ENCODE measurements at places on chromosomes 11 and 22.

GRCh38 chr22:50417411-50418210 lies 57.2 kb downstream of the SBF1 start:
- DNase-seq = no peak

DNA sequence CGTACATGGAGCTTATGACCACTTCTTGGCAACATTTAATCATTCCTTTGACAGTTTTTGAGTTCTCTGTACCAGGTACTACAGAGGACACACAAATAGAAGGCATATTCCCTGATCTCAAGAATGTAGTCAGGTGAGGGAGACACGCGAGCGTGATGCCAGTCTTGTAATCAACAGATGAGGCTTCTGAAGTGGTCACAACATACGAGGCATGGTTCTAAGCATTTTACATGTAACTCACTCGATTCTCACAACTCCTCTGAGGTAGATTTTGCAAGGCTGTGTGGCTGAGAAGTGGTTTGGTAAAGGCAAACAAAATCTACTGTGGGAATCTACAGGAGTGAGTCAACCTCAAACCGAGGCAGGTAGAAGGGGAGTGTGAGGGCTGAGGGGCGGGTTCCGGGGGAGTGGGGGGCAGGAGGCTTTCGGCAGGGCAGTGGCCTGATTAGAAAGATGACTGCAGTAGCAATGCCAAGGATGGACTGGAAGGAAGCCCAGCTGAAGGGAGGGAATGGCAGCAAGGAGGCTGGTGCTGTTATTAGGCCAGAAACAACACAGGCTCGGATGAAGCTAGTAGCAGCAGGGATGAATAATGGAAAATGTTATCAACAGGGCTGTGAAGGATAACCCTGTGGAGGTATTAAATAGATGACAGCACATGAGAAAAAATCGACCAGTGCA lies 63.8 kb downstream of the ST14 start:
- no peak for DNase-seq

GRCh38 chr22:27220339-27220738 lies 563.0 kb downstream of the MIAT start:
- DNase-seq = no peak

DNA sequence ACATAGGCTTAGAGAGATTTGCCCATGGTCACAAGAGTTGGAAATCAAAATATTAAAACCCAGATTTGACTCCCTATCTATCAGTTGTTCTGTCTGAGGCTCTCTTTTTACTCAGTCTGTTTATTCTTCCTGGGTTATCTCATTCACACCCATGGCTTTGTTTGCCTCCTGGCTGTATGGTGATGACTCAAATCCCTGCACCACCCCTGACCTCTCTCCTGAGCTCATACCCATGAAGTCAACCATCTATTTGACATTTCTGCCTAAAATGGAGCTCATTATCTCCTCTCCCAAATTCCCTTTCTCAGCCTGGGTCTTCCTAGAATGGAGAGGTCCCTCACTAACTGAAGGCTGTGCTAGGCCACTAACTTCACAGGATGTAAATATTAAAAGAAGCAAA lies 27.8 kb upstream of the CCDC134 start:
- DNase-seq = no peak

DNA sequence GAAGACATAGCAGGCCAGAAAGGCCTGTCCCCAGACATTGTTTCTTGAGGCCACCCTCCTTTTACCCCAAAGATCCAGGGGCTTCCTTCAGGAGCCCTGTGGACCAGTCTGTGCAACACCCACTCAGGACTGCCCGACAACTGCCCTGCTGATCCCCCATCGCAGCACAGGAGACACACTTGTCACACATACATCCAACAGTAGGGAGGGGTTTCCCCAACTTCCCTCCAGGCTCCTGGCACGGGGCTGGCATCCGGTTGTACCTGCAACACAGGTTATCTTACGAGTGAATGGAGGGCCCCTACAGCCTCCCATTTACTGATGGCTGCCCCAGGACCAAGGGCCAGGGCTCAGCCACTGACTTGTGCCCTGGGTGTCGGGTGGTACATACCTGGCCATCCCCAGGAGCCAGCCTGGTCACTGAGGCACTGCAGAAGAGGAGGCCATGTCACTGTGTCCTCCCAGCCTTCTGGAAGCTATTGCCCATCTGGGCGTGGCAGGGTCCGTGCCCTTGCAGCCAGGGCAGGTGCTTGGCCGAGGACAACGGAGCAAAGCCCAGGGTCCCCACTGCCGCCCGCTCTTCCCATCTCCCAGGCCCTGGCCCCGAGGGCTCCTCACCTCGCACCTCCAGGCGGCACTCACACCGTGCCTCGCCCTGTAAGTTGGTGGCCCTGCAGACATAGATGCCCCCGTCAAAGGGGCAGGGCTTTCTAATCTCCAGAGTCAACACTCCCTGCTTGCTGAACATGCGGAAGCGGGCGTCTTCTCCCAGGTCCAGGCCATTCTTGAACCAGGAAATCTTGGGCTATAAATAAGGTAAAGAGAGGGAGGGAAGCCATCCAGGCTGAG lies 20.8 kb downstream of the MYBPC3 start:
- DNase-seq = no peak

DNA sequence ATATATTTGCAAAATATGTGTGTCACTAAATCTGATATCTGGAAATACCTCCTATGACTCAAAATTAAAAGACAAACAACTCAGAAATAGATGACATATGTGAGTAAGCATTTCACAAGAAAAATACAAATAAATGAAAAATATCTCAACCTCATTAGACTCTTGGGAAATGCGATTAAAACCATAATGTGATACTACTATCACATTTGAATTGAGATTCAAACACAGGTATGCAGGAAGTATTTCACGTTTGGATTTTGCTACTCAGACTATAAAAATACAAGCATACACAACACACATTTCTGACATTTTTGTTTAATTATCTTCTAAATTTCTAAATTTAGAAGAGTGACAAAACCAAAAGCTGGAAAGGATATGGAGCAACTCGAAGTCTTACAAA lies 811.9 kb upstream of the LRRC4C start:
- DNase-seq = no peak

GRCh38 chr11:100914415-100915110 lies 215.1 kb downstream of the PGR start:
- no peak for DNase-seq

Measured in AML-193 (cell line).